ENCODE measurements at places on chromosomes 13 and 19.

DNA sequence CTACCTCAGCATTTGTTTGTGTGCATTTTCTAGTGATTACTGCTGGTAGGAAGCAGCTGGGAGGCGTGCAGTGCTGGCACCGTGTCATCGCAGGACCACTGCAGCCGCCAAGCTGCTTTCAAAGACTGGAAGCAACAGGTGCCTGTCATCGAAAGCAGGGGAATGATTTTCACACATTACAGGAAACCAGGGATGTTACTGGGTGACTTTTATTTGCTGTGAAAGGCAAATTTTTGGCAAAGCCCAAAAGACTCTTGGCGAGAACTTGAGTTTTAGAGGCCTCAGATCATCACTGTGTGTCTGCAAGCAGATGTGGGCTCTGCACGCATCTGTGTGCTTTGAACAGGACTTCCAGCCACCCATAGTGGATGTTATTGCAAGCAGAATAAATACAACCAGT, 176.4 kb downstream of the FLT1 start:
- DNase-seq, result no peak

DNA sequence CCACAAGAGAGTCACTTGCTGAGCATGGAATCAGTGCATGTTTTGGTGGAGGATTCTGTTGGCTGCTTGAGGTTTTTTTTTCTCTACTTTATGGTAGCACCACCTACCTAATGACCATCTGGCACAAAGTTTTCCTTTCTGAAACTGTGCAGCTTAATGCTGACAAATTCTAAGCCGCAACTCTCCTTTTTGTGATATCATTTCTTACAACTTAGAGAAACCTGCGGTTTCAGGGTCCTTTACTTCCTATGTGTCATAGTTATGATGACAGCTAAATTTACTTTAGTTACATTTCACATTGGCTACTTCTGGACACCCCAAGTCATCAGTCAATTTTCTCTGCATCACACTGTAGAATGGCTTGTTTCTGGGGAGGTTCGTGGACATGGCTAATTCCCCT, 115.4 kb upstream of the TMTC4 start:
- DNase-seq, result no peak

DNA sequence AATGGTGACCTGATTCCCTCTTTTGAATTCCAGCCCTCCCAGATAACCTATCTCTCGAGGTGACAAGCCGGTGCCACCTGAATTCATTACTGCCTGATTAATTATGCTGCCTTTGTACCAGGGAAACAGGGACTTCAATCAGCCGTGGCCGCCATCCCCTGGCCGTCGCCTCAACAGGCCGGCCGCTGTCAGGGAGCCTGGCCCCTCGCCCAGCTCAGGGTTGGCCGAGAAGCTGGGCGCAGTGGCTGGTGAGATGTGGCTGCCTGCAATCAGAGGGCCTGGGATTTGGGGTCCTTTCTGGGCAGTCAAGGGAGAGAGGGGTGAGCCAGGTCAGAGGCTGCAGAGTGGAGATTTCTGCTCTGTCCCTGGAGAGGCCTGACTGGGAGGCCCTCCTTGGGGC, 91.2 kb downstream of the KCTD15 start:
- DNase-seq, result no peak

DNA sequence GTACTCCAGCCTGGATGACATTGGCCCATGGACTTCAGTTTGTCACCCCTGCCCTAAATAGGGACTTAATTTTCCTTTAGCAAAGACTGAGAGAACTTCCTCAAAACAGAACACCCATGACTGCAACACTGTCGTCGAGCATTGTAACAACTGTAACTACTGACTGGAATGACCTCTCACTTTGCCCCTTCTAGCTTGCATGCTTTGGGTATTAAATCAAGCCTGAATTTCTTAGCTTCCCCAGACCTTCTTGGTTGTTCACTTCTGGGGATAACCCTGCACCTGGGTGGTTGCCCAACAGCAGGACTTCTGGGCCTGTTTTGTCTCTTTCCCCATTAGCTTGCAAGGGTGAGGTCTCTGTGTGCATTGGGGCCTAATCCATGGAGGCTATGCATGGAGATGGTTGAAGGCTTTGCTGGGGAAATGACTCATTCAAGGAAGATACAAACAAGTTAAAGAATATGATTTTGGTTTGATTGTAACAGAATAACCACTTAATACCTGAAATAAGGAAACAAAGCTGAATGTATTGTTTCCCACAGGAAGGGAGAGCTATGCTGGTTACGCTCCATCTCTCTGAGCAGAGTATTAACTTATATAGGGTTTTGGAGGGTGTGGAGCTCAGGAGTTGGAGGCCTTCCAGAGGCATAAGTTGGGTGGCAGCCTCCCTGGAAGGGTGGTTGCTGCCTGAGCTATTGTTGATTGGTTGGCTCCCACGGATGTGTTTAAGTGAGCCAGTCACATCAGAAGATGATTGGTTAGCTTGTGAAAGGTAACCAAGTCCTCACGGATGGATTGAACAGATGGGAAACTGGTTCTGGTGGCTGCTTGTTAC, 34.7 kb upstream of the UBAC2 start:
- no peak for DNase-seq

GRCh38 chr19:29841559-29842367, 30.0 kb downstream of the CCNE1 start:
- DNase-seq, result no peak

DNA sequence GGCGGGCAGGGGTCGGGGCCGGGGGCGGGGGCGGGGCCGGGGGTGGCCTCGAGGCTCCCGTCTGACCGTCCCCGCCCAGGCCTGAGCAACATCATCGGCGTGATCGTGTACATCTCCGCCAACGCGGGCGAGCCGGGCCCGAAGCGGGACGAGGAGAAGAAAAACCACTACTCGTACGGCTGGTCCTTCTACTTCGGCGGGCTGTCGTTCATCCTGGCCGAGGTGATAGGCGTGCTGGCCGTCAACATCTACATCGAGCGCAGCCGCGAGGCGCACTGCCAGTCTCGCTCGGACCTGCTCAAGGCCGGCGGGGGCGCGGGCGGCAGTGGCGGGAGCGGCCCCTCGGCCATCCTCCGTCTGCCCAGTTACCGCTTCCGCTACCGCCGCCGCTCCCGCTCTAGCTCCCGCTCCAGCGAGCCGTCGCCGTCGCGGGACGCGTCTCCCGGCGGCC, 9.4 kb upstream of the CACNG6 start:
- DNase-seq, result no peak

GRCh38 chr13:97848886-97849285, 104.6 kb upstream of the IPO5 start:
- no peak for DNase-seq

DNA sequence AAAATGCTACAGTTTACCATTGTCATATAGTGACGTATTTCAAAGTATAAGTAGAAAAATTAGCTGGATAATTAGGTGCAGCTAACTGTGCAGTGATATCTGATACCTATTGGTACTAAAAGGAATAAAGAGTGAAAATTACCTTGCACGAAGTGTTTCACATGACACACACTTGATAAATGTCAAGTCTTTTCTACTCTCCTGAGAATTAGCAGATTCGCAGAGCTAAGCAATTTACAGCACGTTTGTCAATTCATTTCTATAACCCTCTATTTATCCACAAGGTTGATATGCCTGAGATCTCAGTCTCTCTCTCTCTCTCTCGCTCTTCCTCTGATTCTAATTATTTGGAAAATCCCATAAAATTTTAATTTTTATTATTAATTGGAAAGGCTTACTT, 1109.0 kb downstream of the EFNB2 start:
- no peak for DNase-seq

GRCh38 chr13:72050251-72050650, 183.2 kb upstream of the DACH1 start:
- DNase-seq, result no peak

GRCh38 chr19:10286803-10287737, at the start of gene ICAM4:
TSS of gene ICAM4 (plus strand) at chr19:10286955. CDS start at chr19:10287013, 58 bp downstream.
- DNase-seq, result no peak

- no peak for DNase-seq
These were observed 30.9 kb upstream of the SMAD9 start for GRCh38 chr13:36950920-36951319.

GRCh38 chr19:31113293-31113692, 235.9 kb downstream of the TSHZ3 start:
- no peak for DNase-seq

DNA sequence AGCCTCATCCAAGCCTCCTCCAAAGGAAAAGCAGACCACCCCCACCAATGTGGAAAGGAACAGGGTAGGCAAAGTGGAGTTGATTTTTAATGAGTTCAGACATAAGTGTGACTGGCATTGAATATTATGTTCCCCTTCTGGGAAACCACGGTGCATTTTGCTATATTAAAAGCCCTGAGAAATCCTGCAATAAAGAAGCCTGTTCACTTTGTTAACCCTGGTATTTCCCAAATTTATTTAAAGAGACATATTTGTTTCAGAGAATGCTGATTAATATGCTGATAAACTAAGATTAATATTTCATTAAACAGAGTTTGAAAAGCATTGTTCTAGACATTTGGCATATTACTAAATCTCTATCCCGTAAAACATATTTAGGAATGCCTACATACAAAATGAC, 151.4 kb downstream of the FGF14 start:
- DNase-seq, result no peak

- DNase-seq, result no peak
These were observed 7.1 kb downstream of the GPR108 start for GRCh38 chr19:6730153-6730804.

- no peak for DNase-seq
These were observed 143.9 kb upstream of the IPO5 start for GRCh38 chr13:97809576-97809975.

- no peak for DNase-seq
These were observed 1.1 kb upstream of the ZNF763 start for GRCh38 chr19:11963566-11964355.

DNA sequence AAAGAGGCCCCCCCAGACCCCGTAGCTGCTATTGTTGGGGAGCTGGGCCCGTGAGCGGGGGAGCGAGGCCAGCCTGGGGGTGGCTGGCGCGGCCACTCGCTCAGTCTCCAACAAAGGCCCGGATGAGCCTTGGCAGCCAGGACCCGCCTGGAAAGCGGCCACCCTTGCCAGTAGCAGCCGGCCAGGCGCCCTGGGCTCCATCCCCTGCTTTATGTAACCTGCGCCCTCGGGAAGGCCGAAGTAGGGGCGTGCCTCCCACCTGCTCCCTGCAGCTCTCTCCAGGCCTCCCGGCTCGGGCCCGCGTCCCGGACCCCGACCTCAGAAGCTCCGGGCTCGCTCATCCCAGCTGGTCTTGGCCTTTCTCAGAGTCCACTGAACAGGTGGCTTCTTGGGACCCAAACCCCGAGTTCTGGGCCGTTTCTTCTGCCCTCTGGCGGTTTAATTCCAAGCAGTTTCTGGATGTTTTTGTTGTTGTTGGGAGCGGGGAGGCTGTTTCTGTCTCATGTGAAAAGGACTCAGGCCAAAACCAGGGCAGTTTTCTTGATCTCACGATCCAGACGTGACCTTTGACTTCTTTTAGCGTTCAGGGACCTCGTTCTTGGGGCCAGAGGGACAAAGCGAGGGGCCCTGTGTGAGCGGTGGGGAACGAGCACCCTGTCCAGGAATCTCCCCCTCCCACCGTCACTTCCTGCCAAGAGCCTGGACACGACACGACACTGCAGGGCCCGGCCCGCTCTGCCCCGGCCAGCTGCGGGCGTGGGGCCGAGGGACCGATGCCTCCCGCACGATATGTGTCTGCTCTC, 1.2 kb downstream of the CDC34 start:
- DNase-seq, result no peak

DNA sequence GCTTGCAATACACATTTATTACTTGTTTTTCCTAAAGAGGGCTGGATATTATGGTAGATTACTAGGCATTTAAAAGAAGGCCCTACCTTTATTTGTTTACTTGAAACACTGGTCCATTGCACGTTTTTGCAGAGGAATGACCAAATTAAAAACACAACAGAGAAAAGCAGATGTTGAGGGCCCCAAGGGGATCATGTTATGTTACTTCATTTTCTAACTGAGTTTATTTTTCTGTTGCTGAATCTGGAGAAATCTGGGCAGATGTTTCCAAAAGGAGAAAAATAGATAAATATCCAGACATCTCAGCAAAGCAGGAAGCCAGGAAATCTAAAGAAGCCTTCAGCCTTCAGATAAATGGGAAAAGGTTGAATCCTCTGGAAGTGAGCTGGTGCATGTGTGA, 353.0 kb downstream of the NDFIP2 start:
- DNase-seq, result no peak

DNA sequence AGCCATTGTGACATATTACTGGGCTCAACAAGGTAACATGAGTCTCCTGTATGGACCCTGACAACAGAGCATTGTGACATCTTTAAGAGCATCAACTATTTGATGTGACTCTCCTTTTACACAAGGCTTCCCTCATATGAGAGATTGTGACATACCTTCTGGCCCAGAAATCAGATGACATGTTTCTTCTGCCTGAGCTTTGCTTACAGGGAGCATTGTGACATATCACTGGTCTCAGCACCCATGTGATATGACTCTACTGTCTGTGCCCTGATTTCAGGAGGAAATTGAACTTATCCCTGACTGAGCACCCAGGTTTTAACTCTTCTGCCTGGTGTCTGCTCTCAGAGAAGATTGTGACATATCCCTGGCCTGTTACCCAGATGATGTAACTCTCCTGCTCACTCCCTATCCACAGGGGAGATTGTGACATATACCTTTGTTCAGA, 15.9 kb upstream of the ZNF681 start:
- DNase-seq, result no peak

DNA sequence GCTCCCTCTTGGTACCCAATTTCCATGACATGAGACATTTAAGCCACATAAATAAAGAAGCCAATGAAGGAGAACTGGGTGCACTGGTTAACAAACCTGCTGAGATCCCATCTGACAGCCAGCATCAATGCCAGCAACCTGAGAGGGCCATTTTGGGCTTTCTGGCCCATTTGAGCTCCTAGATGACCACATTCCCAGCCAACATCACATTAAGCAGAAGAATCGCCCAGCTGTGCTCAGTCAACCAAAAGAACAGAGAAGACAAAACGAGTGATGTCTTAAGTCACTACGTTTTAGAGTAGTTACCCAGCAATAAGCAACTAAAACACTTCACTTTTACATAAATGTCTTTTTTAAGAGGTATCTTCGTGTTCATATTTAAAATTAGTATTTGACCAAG, 21.9 kb downstream of the LCP1 start:
- DNase-seq, result peak; percentile 8

- no peak for DNase-seq
These were observed 6.5 kb downstream of the EPHX3 start for GRCh38 chr19:15225760-15226159.

GRCh38 chr13:72165276-72165675, 298.3 kb upstream of the DACH1 start:
- no peak for DNase-seq

DNA sequence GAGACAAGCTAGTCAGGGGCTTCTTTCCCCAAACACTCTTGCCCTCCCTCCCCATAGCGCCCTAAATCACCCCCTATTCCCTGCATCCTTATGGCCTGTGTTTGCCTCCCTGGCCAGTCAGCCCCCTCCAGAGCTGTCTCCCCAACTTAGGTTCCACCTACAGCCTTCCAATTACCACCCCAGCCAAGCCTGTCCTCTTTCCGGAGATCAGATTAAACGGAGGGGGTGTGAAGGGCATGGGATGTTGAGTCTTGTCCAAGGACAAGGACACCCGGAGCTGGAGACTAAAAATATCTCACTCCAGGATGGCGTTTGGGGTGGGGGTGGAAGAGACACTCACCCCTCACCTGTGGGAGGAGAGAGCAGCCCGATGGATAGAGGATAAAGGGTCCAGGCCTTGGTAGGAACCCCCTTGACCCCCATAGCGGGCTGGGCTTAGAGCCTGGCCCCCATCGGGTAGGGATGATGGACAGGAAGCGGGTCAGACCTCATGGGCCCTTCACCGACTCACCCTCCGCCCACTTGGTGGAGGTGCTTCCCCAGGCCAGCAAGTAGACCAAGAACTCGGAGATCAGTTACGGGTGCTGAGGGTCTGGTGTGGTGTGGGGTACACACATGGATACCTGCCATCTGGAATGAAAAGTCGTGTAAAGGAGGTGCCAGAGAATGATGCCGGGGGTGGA, 6.0 kb downstream of the ZNF865 start:
- no peak for DNase-seq

Data from cerebellar nuclear complex (tissue), 1 donor.